ENCODE measurements at places on chromosomes 6 and 20. TPM values are rescaled to one million over a fixed set of nuclear protein-coding genes. Genes with fewer than 3 reads are reported as not detected.
A peak's percentile ranks its signal among the peaks of the same experiment; 100 is the strongest.

DNA sequence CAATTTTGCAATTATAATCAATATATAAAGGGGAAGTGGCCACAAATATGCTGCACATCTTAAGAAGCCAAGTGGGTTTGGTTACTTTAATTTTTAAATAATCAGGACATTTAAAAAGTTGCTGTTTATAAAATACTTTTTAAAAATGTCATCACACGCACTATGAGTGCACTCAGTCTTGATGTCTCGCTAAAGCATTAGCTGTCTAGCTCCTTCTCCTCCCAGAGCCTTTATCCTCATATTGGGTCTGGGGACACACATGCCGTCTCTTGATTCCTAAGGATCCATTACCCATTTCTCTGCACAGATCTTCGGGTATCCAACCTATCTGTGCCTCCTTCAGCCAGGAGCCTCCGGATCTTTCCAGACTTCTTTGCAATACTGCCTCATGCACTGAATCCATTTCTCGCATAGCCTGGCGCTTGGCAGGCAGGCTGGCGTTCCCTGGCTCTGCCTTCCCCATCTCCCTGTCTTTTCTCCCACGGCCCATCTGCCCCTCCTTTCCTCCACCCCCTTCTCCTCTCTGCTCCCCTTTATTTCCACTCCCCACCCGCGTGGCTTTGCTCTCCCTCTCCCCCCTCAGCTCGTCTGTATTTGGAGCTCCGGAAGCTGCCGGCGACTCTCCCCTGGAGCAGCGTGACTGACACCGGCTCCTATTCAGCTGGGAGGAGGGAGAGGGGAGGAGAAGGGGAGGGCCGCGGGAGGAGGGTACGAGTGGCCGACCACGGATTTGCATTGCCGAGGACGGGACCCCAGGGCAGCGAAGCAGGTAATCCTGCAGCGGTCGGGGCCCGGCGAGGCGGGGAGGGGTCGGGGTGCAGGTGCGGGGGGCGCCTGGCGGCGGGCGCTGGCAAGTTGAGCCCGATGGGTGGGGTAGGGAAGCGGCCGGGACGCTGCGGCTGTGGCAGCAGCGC lies at the start of gene CAP2:
Gene CAP2, plus strand, starts transcription at position 618 of the 914 bp plus-strand sequence. CDS start 27,961 bp downstream, outside the sequence.
- DNase-seq: peak; percentile 47

DNA sequence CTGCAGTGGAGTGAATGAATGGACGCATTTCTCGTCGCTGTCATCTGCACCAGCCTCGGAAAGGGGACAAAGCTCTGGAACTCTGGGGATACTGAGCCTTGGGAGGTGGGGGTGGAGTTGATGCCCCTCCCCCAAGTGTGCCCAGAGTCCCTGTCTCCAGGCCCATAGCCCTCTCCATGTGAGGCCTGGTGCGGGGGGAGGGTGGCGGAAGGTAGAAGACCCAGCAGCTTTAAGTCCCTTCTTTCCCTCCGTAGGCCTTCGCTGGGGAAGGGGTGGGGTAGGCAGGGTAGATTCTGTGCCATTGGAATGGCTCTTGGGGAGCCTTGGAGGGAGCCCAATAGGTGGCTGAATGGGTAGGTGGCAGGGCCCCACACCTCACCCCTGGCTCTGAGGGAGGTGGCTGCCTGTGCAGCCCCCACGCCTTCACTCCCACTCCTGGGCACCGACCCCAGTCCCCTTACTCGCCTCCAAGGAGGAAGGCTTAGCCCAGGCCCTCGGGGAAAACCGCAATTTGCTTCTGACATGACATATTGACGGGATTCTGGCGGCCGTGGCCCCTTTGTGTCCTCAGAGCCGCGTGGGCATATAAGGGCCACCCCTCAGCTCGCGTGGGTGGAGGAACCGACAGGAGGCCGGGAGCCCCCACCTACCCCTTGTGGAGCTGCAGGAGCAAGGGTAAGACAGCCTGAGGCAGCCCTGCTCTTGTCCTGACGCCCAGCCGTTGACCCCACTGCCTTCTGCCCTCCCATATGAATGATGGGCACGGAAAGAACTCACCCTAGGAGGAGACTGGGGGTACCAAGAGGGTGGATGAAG lies at the start of gene BPIFB3:
Gene BPIFB3, plus strand, starts transcription at position 613 of the 816 bp plus-strand sequence. CDS start 1,533 bp downstream, outside the sequence.
- DNase-seq: no peak

DNA sequence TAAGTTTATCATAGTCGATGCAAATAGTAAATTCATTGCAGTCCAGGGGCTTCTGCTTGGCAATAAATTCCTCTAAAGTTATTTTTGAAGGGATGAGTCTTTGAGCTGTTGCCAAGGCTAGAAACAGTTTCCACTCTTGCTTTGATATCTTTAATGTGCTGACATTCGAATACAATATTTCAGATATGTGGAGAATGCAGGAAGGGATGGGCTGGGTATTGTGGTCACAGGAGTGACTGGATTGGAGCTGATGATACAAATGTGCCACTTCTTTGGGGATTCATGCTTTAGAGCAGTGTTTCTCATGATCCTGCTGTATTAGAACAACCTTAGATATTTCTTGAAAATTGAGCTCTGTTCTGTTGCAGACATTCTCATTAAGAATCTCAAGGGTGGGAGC lies 139.0 kb downstream of the PRDM13 start:
- no peak for DNase-seq

DNA sequence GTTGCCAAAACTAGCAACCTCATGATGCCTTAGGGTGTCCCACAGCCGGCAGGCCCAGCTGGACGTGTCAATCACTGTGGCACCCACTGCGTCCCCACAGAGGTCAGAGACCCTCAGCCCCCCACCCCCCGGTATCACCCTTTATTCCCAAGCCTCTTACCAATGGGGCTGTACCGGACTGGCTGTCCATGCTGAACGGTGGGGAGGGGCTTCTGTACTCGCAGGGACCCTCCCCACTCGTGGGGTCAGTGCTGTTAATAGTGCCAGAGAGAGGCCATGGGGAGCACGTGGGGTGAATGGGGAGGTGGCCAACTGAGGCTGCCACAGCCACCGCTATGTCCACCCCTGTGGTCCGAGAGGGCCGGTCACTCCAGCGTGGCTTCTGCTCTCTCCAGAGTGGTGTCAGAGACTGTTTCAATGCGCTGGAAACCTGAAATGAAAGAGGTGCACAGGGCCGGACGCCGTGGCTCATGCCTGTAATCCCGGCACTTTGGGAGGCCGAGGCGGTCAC lies 68.6 kb downstream of the THBS2 start:
- DNase-seq: no peak

DNA sequence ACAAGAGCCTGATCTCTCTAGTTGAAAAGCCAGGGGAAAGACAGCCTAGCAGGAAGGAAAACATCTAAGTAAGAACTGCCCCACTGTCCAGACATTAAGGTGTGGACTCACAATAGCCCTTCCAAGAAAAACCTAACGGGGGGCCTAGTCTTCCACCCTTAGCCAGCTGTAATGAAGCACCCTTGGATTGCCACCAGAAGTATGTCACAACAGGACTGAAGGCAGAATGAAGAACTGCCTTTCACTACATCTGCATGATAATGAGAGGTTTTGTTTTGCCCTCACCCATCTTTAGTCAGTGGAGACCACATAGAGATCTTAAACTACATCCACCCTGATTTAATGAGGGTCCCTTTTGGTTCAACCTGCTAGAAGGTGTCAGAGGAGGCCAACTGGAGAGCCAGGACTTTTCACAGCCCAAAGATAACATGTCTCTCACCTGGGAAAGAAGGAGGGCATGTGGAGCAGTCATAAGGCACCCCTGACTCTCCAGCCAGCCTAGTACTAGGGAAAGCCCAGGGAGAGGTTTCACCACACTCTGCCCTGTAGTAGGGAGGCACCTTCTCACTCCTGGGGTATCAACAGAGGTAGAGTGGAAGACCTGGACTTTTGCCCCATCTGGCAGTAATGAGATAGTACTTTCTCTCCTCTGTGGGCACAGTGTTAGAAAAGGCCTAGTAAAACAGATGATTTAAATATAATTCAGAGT lies 1017.4 kb upstream of the MANEA start:
- DNase-seq: no peak

- DNase-seq: peak; percentile 27
Measured at GRCh38 chr6:75283907-75284631, 523 bp downstream of the TMEM30A start.

DNA sequence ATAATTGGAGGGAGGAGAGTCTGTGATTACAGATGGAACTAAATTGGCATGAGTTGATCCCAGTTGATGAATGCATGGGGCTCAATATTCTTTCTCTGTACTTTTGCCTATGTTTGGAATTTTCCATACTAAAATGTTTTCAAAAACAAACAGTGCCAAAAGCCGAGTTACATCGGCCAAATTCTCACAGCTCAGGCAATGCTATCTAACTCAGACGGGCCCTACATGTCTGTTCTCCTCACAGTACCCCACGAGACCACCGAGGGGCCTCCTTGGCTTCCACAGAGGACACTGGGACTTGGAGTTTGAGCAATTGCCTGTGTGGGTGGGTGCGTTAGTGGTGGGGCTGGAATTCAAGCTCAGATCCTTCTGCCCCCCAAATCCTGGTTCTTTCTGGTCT lies 413.2 kb downstream of the CDH26 start:
- DNase-seq: no peak

DNA sequence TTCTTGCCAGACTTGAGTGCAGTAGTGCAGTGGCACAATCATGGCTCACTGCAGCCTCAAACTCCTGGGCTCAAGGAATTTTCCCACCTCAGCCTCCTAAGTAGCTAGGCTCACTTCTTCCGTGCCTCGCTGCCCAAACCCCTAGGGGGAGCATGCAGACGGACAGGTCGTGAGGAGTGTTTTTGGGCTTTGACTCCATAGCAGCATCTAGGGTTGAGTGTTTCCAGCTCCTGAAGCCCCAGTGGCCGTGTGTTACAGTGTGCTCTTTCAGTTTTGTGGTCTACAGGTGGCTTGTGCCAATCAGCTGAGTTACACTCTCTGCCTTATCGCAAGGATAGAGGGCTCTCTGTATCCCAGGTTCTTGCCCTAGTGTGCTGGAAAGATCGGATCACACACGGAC lies 33.4 kb downstream of the NCOA3 start:
- DNase-seq: no peak

DNA sequence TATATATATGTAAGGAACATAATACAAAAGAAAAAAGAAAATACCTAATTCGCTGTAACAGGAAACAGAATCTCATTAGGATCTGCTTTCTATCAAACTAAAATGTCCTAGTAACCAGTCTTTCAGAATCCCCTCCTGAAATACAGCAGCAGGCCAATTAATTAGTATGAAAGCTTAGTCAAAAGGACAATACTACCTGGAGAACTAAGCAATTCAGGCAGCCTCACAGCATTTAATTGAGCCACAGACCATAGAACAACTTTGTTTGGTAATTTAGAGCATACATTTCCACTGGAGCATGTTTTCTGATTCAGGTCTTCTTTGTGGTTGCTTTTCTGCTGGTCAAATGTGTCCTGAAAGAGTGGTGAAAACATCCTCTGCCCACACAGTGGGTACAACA lies 516.0 kb downstream of the LMBRD1 start:
- no peak for DNase-seq

- no peak for DNase-seq
Measured at GRCh38 chr6:136524936-136525413, 25.2 kb downstream of the MAP7 start.

STK35 gene
- total RNA-seq: 73.0 TPM

WFDC12 gene
- not detected for total RNA-seq

Measured in testis (tissue), 5 donors.